ENCODE measurements at places on chromosomes 2 and 18.

GRCh38 chr2:218257390-218257981 is 3.3 kb upstream of the GPBAR1 start:
- peak; percentile 61 for DNase-seq

- no peak for DNase-seq
Measured at GRCh38 chr2:10532638-10533101, 84.5 kb upstream of the ODC1 start.

GRCh38 chr2:61439241-61440002 is 31.5 kb downstream of the USP34 start:
- no peak for DNase-seq

DNA sequence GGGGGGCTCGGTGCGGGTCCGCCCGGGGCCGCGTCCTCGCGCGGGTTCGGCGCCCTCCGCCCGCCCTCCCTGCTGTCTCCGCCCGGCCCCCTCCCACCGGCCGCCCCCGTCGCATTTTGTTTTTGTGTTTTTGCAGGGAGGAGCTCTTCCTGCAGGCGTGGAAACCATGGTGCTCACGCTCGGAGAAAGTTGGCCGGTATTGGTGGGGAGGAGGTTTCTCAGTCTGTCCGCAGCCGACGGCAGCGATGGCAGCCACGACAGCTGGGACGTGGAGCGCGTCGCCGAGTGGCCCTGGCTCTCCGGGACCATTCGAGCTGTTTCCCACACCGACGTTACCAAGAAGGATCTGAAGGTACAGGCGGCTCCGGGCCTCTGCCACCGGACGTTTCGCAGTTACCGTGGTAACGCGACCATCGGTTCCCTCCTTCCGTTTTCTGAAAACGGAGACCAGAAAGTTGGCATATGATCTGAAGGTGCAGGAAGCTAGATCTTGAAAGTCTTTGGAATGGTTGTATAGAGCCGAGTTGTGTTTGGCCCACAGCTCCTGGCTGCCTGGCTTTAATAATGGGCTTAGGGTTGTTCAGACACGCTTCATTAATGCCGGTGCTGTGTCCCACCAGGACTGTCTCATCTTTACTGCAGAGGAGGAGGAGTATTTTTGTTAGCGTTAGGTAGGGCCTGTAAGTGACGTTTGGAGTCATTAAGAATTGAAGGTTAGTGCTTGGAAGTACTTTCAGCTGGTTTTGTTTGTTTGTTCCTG is 891 bp downstream of the KDM3A start:
- DNase-seq: peak; percentile 64

DNA sequence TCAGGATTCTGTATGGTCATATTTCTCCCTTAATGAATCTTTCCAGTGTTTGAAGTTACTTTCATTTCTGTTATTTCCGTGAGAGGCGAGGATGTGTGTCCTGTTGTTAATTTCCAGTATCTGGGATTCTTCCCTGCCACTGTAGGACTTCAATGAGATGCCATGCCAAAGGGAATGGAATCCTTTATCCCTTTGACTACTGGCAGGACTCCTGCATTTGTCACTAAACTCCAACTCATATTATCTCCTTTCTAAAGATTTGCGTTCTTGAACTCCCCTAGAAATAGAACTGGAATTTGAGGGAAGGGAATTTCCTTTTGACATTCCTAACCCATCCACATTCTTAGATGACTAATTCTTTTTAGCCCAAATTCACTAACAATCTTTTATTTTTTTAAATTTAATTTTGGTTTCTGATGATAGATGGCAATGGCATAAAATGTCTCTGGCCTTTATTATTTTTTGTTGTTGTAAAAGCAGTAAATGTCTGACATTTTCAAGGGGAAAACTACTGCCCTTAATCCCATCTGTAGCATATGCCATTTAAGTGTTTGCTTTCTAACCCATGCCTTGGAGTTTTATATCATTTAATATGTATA is 87.8 kb upstream of the EML6 start:
- DNase-seq: no peak

All from OCI-M1 (cell line).